ENCODE measurements at places on chromosomes 12 and 14. TPM values are rescaled to one million over a fixed set of nuclear protein-coding genes. Genes with fewer than 3 reads are reported as not detected.

The AQP2 gene
- total RNA-seq: not detected

The LRRC43 gene
- total RNA-seq: 4.0 TPM

The UNG gene
- total RNA-seq: 14.7 TPM

The MORN3 gene
- 2.4 TPM for total RNA-seq

The VASH1 gene
- total RNA-seq: 53.5 TPM

The PPM1H gene
- 8.6 TPM for total RNA-seq

- no peaks in the 10 kb centered on the region for H3K36me3 ChIP-seq
- no peak overlapping the region for H3K4me3 ChIP-seq
- DNase-seq: no peak
- no peaks in the 10 kb centered on the region for H3K4me1 ChIP-seq
- H3K27me3 ChIP-seq: no peaks in the 10 kb centered on the region
- H3K27ac ChIP-seq: no peak overlapping the region
These were observed 545.9 kb upstream of the SEL1L start for GRCh38 chr14:82079553-82079952.

DNA sequence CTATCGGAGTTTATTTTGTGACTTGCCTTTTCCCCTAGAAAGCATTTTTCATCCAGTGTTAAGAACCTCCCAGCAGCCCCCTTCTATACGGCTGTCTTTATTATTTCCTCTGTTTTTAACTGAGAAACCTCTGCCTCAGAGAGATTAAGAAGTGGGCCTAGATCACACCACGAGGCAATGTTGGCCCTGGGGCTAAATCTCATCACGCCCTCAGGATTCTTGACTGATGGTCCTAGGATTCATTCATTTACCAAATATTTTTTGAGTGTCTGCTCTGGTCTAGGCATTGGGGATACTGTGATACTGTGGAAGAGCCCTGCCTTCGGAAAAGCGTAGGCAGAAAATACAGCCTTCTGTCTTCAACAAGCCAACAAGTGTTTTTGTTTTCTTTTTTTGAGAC is 42.1 kb downstream of the C14orf132 start:
- H3K4me1 ChIP-seq: no peaks in the 10 kb centered on the region
- H3K4me3 ChIP-seq: no peak overlapping the region
- peaks cover 1% of the 10 kb centered on the region for H3K36me3 ChIP-seq
- no peaks in the 10 kb centered on the region for H3K27me3 ChIP-seq
- no peak for DNase-seq

DNA sequence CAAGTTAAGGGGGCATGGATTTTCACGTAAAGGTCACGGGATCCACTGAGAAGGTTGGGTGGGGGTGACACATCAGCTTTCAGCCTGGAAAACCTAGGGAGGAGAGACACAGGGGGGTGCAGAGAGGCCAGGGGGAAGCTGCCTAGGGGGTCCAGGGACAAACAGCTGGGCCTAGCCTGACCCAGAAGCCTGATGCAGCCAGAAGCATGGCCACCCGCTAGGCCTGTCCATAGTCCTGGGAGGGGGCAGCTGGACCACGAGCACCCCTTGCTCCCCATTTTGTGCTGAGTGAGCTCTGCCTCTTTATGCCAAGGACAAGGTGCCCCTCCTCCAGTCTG is 322.7 kb upstream of the RTL1 start:
- no peak overlapping the region for H3K4me3 ChIP-seq
- H3K27ac ChIP-seq: no peak overlapping the region
- no peaks in the 10 kb centered on the region for H3K36me3 ChIP-seq
- H3K4me1 ChIP-seq: no peaks in the 10 kb centered on the region
- no peaks in the 10 kb centered on the region for H3K27me3 ChIP-seq

GRCh38 chr14:31205681-31206535 is 1.7 kb downstream of the HECTD1 start:
- H3K4me3 ChIP-seq: peak overlapping the region; percentile 73
- DNase-seq: no peak
- H3K27me3 ChIP-seq: no peaks in the 10 kb centered on the region

GRCh38 chr12:24600996-24601395 is 347.9 kb downstream of the BCAT1 start:
- no peak overlapping the region for H3K4me3 ChIP-seq
- no peak for DNase-seq
- H3K27me3 ChIP-seq: no peaks in the 10 kb centered on the region
- H3K36me3 ChIP-seq: no peaks in the 10 kb centered on the region
- no peaks in the 10 kb centered on the region for H3K4me1 ChIP-seq

DNA sequence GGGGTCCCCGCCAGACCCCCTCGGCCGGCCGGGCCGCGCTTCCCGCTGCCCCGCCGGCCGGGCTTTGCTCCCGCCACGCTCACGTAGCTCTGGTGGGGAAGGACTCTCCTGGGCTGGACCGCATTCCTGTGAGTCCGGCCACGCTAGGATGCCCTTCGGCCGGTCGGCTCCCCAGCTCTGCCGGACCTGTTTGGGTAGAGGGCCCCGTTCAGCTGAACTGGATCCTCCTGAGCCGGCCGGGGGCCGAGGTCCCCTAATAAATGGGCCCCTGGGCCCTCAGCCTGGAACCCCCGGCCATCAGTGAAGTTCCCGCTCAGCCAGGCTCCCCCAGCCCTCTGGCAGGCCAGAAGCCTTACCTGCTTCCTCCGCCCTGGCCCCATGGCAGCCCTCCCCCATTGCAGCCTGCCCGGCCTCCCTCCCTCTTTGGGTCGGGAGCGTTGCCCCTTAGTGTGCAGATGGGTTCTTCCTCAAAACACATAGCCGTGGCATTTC is 593 bp downstream of the UNC119B start:
- H3K27ac ChIP-seq: peak overlapping the region; percentile 93
- peaks cover 16% of the 10 kb centered on the region for H3K4me1 ChIP-seq
- H3K27me3 ChIP-seq: no peaks in the 10 kb centered on the region
- H3K36me3 ChIP-seq: peaks cover 17% of the 10 kb centered on the region
- DNase-seq: no peak

GRCh38 chr12:108649669-108650068 is 16.0 kb upstream of the SELPLG start:
- peaks cover 22% of the 10 kb centered on the region for H3K36me3 ChIP-seq
- H3K4me1 ChIP-seq: peaks cover 23% of the 10 kb centered on the region

- DNase-seq: no peak
- H3K4me3 ChIP-seq: no peak overlapping the region
- no peaks in the 10 kb centered on the region for H3K27me3 ChIP-seq
- H3K27ac ChIP-seq: no peak overlapping the region
- H3K36me3 ChIP-seq: no peaks in the 10 kb centered on the region
- H3K4me1 ChIP-seq: no peaks in the 10 kb centered on the region
These were observed 156.0 kb upstream of the ARHGAP5 start for GRCh38 chr14:31920989-31921650.

GRCh38 chr12:106671840-106672239 is 89.0 kb downstream of the RFX4 start:
- no peak for DNase-seq
- no peaks in the 10 kb centered on the region for H3K27me3 ChIP-seq
- H3K4me3 ChIP-seq: no peak overlapping the region
- H3K36me3 ChIP-seq: no peaks in the 10 kb centered on the region
- H3K27ac ChIP-seq: no peak overlapping the region

GRCh38 chr14:36647417-36647823 is 14.2 kb upstream of the PAX9 start:
- H3K27ac ChIP-seq: no peak overlapping the region
- no peak for DNase-seq
- H3K36me3 ChIP-seq: no peaks in the 10 kb centered on the region
- H3K27me3 ChIP-seq: peaks cover 14% of the 10 kb centered on the region
- peaks cover 19% of the 10 kb centered on the region for H3K4me1 ChIP-seq

- no peak overlapping the region for H3K27ac ChIP-seq
- H3K27me3 ChIP-seq: no peaks in the 10 kb centered on the region
- no peaks in the 10 kb centered on the region for H3K36me3 ChIP-seq
- DNase-seq: no peak
These were observed 10.1 kb downstream of the FGF6 start for GRCh38 chr12:4435537-4435936.

DNA sequence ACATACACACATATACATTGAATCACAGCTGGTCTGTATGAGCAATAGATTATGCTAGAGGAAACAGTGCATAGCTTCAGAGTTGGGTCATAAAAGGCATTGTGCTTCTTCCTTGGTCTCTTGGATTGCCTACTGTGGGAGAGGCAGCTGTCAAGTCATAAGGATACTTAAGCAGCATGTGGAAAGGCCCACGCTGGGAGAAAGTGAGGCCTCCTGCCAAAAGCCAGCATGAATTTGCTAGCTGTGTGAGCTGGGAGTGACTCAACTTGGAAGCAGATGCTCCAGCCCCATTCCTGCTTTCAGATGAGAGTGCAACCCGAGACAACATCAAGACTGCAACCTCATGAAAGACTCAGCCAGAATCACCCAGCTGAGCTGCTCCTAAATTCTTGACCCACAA is 311.9 kb upstream of the TBX3 start:
- no peak overlapping the region for H3K4me3 ChIP-seq
- no peaks in the 10 kb centered on the region for H3K36me3 ChIP-seq
- H3K4me1 ChIP-seq: peaks cover under 1% of the 10 kb centered on the region
- DNase-seq: no peak
- H3K27me3 ChIP-seq: no peaks in the 10 kb centered on the region

- H3K36me3 ChIP-seq: no peaks in the 10 kb centered on the region
- no peak overlapping the region for H3K4me3 ChIP-seq
- no peak for DNase-seq
- peaks cover 40% of the 10 kb centered on the region for H3K4me1 ChIP-seq
These were observed 40.5 kb downstream of the LIMA1 start for GRCh38 chr12:50242751-50243191.

DNA sequence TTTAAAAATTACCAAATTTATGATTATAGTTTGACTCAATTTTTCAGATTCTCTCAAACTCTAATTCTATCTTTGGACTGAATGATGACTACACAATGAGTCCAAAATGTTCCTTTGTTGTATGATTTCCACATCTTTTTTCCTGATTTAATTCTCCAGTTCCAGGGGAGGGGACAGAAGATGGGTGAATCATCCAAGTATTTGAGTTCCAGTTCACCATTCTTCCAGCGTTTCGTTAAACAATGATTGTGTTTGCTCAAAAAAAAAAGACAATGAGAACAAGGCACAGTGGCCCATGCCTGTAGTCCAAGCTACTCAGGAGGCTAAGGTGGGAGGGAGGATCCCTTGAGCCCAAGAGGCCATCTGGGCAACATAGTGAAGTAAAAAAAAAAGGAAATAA is 23.8 kb downstream of the BAZ1A start:
- no peak overlapping the region for H3K4me3 ChIP-seq
- H3K36me3 ChIP-seq: peaks cover 21% of the 10 kb centered on the region
- no peak overlapping the region for H3K27ac ChIP-seq
- no peak for DNase-seq
- no peaks in the 10 kb centered on the region for H3K27me3 ChIP-seq

DNA sequence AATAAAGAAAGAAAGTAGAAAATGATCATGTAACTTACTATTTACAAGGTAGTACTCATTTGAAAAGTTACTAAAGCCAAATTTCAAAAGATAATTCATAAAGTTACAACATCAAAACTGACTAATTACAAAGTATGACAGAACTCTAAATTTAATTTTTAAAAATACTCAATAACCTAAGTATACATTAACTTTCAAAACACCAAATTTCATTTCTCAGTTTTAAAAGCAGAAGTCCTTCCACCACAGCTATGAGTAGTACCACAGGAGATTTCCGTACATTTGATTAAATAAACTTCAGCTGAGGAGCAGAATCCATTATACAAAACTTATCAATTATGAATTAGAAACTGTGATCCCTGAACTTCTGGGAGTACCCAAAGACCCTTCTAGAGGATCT is 100.8 kb upstream of the BBS10 start:
- no peak for DNase-seq
- H3K4me1 ChIP-seq: no peaks in the 10 kb centered on the region
- H3K4me3 ChIP-seq: no peak overlapping the region
- no peaks in the 10 kb centered on the region for H3K36me3 ChIP-seq
- no peaks in the 10 kb centered on the region for H3K27me3 ChIP-seq

DNA sequence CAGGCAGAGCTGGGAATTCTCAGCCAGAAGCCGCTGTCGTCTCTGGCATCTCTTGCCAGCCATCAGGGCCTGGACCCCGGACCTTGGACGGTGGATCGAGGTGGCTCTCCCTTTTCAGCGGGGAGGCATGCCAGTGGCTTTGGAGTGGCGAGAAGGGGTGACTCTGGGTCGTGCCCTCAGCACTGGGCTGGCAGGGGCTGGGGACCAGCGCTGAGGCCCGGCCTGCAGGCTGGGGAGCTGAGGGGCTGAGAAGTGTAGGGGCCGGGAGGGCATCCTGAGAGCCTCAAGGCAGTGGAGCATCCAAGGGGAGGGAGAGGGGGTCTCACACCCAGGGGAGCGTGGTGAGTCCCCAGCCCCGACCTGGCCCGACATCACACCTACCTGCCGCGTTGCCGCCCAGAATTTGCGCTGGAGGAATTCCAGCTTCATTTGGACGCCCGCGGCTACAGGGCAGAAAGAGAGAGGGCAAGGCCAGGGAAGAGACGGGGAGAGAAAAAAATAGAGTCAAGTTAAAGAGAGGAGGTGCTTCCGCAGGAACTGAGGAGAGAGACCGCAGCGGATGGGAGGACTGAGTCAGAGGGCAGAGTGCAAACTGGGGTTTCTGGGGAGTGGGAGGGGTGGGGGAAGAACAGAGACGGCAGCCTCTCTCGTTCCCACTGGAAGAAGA is 9.0 kb upstream of the LRTM2 start:
- no peaks in the 10 kb centered on the region for H3K27me3 ChIP-seq
- no peaks in the 10 kb centered on the region for H3K36me3 ChIP-seq
- peak; percentile 51 for DNase-seq
- H3K4me3 ChIP-seq: no peak overlapping the region

DNA sequence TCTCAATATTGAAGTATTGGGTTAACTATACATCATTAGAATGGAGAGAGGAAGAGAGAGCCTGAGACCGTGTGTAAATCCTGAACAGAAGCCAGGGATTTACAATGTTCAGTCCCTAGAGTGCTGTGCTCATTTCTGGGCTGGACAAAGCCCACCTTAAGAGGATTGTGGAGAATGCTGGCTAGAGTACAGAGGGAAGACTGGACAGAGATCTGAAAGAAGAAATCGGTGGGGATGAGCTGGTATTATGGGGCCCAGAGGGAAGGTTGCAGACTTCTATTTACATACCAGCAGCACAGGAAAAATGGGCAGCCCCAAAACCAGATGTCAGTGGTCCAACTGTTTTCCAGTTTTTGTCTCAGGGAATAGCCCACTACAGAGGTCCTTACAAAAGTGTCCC is 42.3 kb downstream of the RTN1 start:
- no peak overlapping the region for H3K4me3 ChIP-seq
- no peak for DNase-seq
- H3K27me3 ChIP-seq: no peaks in the 10 kb centered on the region
- H3K4me1 ChIP-seq: no peaks in the 10 kb centered on the region
- no peaks in the 10 kb centered on the region for H3K36me3 ChIP-seq
